ENCODE measurements at places on chromosomes 6 and 20. TPM values are rescaled to one million over a fixed set of nuclear protein-coding genes. Genes with fewer than 3 reads are reported as not detected.
A peak's percentile ranks its signal among the peaks of the same experiment; 100 is the strongest.

DNA sequence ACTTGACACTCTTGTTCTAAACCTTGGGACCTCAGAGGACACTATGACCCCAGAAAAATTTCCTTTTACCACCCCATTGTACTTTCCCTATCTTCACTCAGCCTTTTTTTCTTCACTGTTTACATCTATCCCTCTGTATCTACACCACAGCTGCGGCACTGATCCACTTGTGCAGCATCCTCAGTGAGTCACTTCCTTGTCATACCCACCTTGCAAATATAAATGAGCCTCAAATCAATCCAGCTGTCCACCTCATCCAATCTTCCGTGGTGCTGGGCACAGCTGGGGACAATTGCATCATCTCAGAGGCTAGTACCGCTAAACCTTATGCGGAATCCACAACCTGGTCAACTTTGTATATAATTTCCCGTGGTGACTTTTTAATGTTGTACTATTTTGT lies 710.5 kb downstream of the QKI start:
- no peaks in the 10 kb centered on the region for H3K4me1 ChIP-seq
- no peaks in the 10 kb centered on the region for H3K36me3 ChIP-seq
- H3K4me3 ChIP-seq: no peak overlapping the region
- H3K27me3 ChIP-seq: no peaks in the 10 kb centered on the region
- no peak overlapping the region for H3K27ac ChIP-seq
- DNase-seq: no peak

- no peak overlapping the region for H3K27ac ChIP-seq
- DNase-seq: no peak
- no peak overlapping the region for H3K4me3 ChIP-seq
- no peaks in the 10 kb centered on the region for H3K27me3 ChIP-seq
- H3K36me3 ChIP-seq: peaks cover 6% of the 10 kb centered on the region
These were observed 93.2 kb downstream of the JARID2 start for GRCh38 chr6:15339081-15339480.

DNA sequence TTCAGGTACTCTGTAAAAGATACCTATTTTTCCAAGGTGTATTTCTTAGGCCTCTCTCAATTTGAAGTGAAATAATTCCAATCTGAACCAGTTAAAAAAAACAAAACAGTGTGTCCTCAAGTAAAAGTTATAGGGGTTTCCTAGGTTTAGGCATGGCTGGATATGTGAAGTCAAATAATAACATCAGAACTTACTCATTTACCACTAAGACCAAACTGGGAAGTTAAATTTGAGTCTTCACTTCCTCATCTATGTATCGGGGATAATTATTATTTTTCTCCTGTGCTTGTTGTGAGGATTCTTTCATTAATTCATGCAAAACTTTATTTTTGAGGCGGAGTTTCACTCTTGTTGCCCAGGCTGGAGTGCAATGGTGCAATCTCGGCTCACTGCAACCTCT lies 86.2 kb upstream of the PTPRK start:
- H3K27me3 ChIP-seq: no peaks in the 10 kb centered on the region
- no peaks in the 10 kb centered on the region for H3K4me1 ChIP-seq
- no peak overlapping the region for H3K27ac ChIP-seq
- no peak for DNase-seq
- H3K4me3 ChIP-seq: no peak overlapping the region
- H3K36me3 ChIP-seq: no peaks in the 10 kb centered on the region

- H3K4me1 ChIP-seq: no peaks in the 10 kb centered on the region
- H3K4me3 ChIP-seq: no peak overlapping the region
- H3K27me3 ChIP-seq: no peaks in the 10 kb centered on the region
- no peak for DNase-seq
- H3K27ac ChIP-seq: no peak overlapping the region
These were observed 30.4 kb upstream of the TRERF1 start for GRCh38 chr6:42482174-42482573.

- H3K4me3 ChIP-seq: no peak overlapping the region
- peaks cover 2% of the 10 kb centered on the region for H3K36me3 ChIP-seq
- no peak overlapping the region for H3K27ac ChIP-seq
- no peak for DNase-seq
- no peaks in the 10 kb centered on the region for H3K27me3 ChIP-seq
- H3K4me1 ChIP-seq: no peaks in the 10 kb centered on the region
These were observed 7.5 kb upstream of the LY86 start for GRCh38 chr6:6581054-6581453.

DNA sequence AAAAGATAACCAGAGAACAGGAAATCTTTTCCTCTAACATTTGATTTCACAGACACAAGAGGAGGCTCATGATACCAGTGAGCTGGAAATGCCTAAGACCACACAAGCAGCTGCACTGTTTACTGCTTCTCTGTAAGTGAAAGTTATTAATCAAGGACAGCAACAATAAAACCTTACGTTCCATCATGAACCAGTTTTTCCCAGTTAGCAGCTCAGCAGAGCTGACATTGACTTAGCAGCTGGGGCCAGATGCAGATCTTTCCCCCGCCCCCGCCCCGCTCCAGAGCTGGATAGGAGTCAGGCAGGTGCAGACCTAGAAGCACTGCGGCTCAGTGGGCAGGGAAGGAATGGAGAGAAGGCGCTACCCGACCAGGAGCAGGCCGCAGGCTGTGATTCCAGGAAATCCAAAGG lies 275.2 kb downstream of the GMDS start:
- no peaks in the 10 kb centered on the region for H3K36me3 ChIP-seq
- no peak overlapping the region for H3K27ac ChIP-seq
- no peak for DNase-seq
- H3K4me1 ChIP-seq: no peaks in the 10 kb centered on the region
- H3K27me3 ChIP-seq: no peaks in the 10 kb centered on the region

DNA sequence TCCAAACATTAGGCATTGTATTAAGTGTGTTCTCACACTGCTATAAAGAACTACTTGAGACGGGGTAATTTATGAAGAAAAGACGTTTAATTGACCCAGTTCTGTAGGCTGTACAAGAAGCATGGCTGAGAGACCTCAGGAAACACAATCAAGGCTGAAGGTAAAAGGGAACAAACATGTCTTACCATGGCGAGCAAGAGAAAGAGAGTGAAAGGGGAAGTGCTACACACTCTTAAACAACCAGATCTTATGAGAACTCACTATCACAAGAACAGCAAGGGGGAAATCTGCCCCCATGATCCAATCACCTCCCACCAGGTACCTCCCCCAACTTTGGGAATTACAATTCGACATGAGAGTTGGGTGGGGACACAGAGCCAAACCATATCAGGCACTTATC lies 86.6 kb upstream of the TOP1 start:
- H3K27ac ChIP-seq: no peak overlapping the region
- DNase-seq: no peak
- H3K4me1 ChIP-seq: no peaks in the 10 kb centered on the region
- no peaks in the 10 kb centered on the region for H3K27me3 ChIP-seq
- H3K4me3 ChIP-seq: no peak overlapping the region

GRCh38 chr20:25089662-25090061 lies 7.7 kb upstream of the VSX1 start:
- H3K27ac ChIP-seq: no peak overlapping the region
- no peaks in the 10 kb centered on the region for H3K4me1 ChIP-seq
- peaks cover 18% of the 10 kb centered on the region for H3K27me3 ChIP-seq
- no peak for DNase-seq
- no peak overlapping the region for H3K4me3 ChIP-seq
- H3K36me3 ChIP-seq: no peaks in the 10 kb centered on the region

GRCh38 chr6:16819752-16820151 lies 58.5 kb upstream of the ATXN1 start:
- H3K4me3 ChIP-seq: no peak overlapping the region
- H3K27ac ChIP-seq: no peak overlapping the region
- no peaks in the 10 kb centered on the region for H3K36me3 ChIP-seq
- H3K4me1 ChIP-seq: peaks cover 2% of the 10 kb centered on the region
- DNase-seq: no peak

- DNase-seq: no peak
- H3K4me1 ChIP-seq: no peaks in the 10 kb centered on the region
- H3K27me3 ChIP-seq: no peaks in the 10 kb centered on the region
These were observed at the start of gene GSTA3 for GRCh38 chr6:52909531-52909930. Gene GSTA3 (minus strand): TSS chr6:52909698. CDS start chr6:52905834, 3,864 bp downstream.

GRCh38 chr20:62726276-62726675 lies 17.6 kb downstream of the NTSR1 start:
- no peaks in the 10 kb centered on the region for H3K4me1 ChIP-seq
- no peak overlapping the region for H3K4me3 ChIP-seq
- peaks cover 10% of the 10 kb centered on the region for H3K36me3 ChIP-seq
- DNase-seq: no peak
- H3K27me3 ChIP-seq: no peaks in the 10 kb centered on the region
- no peak overlapping the region for H3K27ac ChIP-seq

DNA sequence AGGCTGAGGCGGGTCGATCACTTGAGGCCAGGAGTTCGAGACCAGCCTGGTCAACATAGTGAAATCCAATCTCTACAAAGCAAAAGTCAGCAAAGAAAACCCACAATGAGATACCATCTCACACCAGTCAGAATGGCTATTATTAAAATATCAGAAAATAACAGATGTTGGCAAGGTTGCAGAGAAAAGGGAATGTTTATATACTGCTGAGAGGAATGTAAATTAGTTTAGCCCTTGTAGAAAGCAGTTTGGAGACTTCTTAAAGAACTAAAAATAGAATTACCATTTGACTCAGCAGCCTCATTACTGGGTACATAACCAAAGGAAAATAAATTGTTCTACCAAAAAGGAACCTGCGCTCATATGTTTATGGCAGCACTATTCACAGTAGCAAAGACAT lies 16.7 kb upstream of the GCM1 start:
- no peak overlapping the region for H3K27ac ChIP-seq
- H3K36me3 ChIP-seq: no peaks in the 10 kb centered on the region
- no peak for DNase-seq
- H3K4me3 ChIP-seq: no peak overlapping the region
- no peaks in the 10 kb centered on the region for H3K27me3 ChIP-seq
- H3K4me1 ChIP-seq: no peaks in the 10 kb centered on the region

- DNase-seq: no peak
- H3K27me3 ChIP-seq: no peaks in the 10 kb centered on the region
- H3K4me1 ChIP-seq: peaks cover 8% of the 10 kb centered on the region
- no peak within 1 kb of the TSS for H3K4me3 ChIP-seq
- no peak within 1 kb of the TSS for H3K27ac ChIP-seq
- no peaks in the 10 kb centered on the region for H3K36me3 ChIP-seq
These were observed at the start of gene SLA2 for GRCh38 chr20:36645998-36646397. Gene SLA2 (minus strand): TSS chr20:36646196. CDS start chr20:36641335, 4,861 bp downstream.

DNA sequence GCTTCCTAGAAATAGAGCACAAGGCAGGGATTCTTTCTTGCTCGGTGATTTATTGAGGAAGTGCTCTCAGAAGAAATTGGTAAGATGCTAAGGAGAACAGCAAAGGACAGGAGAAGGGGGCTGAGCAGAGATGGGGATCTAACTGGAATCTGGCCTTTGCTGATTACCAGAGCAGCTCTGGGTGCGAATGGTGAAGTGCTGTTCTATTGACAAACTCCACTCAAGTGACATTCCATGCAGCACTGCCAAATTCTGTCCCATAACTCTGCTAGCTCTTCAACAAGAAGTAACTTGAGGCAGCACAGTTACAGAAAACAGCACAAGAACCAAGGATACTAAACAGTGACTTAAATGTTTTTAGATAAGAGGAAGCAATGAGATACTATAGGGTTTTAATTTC lies 13.8 kb upstream of the ANKEF1 start:
- no peak overlapping the region for H3K27ac ChIP-seq
- no peaks in the 10 kb centered on the region for H3K27me3 ChIP-seq
- no peaks in the 10 kb centered on the region for H3K36me3 ChIP-seq
- H3K4me1 ChIP-seq: no peaks in the 10 kb centered on the region
- DNase-seq: no peak

DNA sequence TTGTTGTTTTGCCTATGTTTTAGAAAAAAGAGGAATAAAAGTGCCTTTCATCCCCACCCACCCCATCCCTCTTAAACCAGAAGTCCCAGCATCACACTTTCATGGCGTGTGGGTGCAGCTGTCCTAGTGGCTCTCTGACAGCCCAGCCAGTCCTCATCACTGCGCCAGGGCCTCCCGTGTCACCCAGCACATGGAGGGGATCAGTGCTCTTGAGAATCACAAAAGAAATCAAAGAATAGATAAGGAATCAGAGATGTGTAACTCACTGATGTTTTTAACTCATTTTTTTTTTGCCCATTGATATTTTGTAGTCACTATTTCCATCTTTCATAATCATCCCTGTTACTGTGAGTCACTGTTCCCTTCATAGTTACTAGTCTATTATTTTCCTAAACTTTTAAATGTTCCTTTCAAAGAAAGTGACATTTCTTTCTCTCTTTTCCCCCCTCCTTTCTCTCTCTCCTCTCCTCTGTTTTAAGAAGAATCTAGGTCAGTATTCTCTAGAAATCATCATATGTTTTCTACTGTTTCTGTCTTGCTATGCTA lies 78.6 kb downstream of the AIG1 start:
- no peak for DNase-seq
- H3K27me3 ChIP-seq: no peaks in the 10 kb centered on the region
- H3K4me3 ChIP-seq: no peak overlapping the region
- H3K36me3 ChIP-seq: peaks cover 20% of the 10 kb centered on the region

DNA sequence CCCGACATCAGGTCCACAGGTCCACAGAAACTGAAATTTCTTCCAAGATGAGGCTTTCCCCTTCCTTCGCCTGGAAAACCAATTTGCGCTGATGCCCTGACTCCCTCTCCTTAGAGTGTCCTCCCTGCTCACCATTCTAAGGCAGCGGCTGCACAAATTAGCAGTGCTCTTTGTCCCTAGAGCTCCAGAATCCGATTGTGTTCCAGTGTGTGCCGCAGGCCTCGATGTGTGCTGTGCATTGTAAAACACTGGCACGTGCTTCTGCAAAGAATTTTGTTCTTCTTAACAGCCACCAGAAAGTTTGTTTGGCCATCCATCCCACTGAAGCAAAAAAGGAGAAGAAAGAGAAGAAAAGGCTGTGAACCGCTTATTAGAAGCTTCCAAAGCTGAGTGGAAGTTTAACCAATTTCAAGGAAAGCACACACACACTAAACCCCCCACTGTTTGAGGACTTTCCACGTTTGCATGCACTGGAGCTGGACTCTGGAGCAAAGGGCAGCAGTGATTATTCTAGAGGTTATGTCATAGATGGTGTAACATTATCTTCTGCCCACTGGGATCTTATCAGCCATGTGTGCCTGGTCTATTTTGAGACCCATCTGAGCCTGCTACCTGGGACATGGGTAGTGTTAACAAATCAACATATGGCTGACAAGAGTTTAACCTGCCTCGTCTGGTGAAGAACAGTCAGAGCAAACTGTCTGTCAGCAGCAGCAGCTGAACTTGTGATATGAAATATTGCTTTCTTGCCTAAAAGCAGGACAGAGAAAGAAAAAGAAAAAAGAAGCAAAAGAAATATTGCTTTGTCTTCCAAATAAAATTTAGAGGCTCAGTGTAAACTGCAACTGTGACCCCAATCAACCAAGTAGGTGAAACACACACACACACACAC lies 64.9 kb upstream of the RREB1 start:
- H3K27me3 ChIP-seq: no peaks in the 10 kb centered on the region
- H3K4me3 ChIP-seq: no peak overlapping the region
- H3K36me3 ChIP-seq: no peaks in the 10 kb centered on the region
- peaks cover 7% of the 10 kb centered on the region for H3K4me1 ChIP-seq
- DNase-seq: peak; percentile 28

The CDH22 gene
- not detected for total RNA-seq

The SLC32A1 gene
- total RNA-seq: 0.24 TPM

All from H9 (cell line).